ENCODE measurements at places on chromosomes 2 and 18.

DNA sequence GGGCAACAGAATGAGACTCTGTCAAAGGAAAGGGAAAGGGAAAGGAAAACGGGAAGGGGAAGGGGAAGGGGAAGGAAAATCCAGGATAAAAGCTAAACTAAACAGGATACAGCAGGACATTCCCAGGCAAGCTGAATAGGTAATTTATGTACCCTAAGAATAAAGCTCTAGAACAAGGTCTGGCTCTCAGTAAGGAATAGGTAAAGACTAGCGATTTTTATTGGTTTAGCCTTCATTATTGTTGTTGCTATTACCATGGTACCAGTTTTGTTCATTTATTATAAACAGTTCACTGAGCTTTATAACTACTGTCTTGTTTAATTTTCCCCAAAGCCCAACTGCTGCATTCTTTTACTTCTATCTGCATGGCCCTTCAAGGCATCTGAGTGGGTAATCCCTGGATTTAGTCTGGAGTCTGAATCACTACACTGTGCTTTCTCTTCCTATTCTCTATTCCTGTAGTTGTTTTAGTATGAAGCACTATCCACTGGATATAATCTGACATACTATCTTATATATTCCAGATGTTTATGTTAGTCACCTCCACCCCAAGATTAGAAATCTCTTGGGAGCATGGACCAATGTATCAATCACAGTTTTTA is 127.1 kb upstream of the TANK start:
- no peak for DNase-seq

GRCh38 chr2:3354986-3355385 is 22.6 kb downstream of the EIPR1 start:
- no peak for DNase-seq

GRCh38 chr2:172342078-172342477 is 85.3 kb upstream of the ITGA6 start:
- DNase-seq = no peak

- no peak for DNase-seq
Measured at GRCh38 chr18:34583895-34584294, 126.2 kb upstream of the DTNA start.

DNA sequence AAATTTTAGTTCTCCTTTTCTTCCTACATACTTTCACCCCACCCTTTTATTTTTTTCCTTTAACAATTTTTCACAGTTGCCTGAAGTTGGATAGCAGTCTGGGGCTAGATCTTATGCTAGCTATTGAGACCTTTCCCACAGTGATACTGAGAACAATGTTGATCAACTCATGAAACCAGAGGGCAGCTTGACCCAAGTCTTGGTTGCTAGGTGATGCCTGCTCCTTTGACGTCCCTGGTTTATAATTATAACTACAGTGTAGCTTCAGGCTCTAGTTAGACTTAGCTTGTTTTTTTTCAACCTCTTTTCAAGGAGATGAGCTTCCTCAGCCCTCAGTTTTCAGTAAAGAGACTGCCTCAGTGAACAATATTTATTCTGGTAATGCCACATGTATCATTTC is 648.5 kb downstream of the IRS1 start:
- no peak for DNase-seq

DNA sequence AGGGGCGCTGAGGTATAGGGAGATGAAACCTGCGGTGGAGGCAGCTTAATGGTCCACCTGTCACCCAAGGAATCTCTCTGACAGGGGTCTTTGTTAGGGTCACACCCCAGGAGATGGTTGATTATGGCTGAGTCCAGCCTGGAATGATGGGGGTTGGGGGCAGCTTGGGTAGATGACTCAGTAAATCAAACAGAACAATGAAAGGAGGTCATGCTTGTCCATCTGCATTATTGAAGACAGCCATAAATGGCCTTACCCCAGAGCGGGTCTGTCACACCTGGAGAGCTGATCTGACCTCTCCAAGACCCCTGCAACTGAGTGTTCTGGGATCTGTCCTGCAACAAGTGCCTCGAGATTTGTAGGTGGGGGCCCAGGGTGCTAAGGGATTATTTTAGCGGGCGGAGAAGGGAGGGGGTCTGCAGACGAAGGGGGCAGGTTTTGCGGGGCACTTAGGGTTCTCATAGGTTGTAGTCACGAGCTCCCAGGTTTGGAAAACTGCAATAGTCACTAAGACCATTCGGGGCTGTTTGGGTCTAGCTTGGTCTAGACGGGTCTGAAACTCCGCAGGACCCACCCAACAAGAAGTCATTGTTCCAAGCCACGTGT is 771 bp upstream of the IGFBP2 start:
- DNase-seq = no peak

DNA sequence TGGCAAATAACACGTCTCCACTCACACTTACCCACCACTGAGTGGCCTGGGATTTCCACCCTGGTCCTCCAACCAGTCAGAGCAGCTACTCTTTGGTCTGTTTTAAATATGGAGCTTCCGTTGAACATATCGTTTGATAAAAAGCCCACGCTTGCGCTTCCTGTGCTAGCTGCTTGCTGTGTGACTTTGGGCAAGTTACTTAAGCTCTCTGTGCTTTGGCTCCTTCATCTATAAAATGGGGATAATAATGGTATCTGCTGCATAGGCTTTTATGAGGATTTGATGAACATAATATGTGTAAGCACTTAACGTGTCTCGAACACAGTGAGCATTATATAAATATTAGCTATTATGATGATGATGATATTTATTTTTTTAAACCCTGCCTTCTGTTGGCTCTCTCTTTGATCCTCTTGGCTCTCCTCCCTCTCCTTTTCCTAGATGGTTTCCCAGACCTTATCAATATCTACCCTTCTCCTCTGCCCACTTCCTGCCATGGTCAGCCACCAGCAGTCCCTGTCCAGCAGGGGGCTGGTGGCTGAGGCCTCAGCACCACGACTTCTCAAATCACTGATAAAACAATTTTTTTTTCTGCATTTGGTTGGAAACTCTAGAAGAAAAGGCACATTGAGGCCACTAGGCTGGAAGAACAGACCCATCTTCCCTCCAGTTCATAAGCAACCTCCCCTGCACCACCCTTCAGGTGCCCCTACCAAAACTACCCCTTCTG is 191.9 kb downstream of the LOXHD1 start:
- DNase-seq = no peak

GRCh38 chr18:37665346-37665745 is 99.7 kb upstream of the CELF4 start:
- no peak for DNase-seq

DNA sequence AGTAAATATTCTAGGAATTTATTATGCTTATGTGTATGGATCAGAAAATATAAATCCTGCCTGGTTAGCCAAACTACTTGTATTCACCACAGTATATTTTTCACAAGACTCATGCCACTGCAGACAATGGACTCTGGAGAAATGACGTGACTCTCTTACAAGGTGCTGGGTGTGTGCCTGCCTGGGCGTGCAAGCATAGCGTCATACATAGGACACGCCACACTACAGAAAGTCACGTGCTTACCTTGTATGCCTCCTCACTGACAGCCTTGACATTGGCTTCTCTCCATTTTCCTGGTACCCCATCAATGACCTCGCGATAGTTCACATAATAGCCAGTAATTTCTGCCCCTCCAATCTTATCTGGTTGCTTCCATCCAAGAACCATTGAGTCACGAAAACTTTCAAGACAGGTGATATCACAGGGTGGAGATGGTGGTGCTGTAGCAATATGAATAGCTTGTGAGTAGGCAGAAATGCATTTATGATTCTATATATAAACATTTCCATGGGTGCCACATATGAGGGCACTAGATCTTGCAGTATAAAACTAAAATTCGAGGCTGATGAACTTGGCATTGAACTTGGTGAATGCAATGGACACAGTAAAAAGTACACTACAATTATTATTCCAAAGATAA is 93.2 kb downstream of the MYOM1 start:
- DNase-seq = no peak

DNA sequence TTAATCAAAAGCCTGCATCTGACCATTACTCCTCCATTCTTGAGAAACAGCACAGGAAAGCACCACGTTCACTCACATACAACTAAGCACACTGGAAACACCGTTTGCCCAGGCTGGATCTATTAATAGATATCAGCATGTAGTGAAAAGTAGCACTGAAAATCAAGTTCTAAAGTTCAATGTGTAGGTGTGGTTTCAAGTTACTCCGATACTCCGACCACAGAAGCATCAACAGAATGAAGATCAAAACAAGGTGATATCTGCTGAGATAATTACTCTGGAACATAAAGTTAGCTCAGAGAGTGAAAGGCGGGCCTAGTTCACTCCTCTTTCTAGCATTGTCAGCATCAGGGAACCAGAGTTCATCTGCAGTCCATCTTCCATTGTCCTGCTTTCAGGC is 1367.4 kb upstream of the ACVR2A start:
- no peak for DNase-seq

DNA sequence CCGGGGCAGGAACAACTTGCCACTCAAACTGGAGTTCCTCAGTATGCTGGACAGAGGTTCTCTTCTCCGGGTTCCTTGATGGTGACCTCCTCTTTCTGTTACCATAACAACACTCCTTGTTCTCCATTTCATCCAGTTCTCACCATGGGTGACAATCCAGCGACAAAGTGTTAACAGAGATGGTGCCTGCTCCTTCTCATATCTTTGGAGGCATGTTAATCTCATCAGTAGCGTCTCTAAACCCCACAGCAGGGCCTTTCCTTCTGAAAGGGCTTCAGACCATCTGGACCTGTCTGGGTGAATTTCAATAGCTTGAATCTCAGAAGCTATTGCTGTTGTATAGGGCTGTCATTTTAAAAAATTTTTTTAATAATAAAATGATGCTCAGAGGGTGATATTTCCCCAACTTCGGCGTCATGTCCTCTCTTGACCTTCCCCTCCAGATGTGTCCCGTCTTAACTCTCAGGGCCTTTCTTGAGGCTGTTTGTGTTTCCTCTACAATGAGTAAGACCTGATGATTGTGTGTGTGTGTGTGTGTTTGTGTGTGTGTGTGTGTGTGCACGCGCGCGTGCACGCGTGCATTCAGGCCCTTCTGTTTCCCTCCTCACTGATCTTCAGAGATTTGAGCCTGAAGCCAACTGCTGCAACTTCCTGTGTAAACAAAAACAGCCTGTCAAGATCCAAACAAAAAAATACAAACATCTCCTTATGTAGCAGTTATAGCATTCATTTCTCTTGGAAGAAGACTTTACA is 24.3 kb upstream of the CETN1 start:
- DNase-seq = no peak

DNA sequence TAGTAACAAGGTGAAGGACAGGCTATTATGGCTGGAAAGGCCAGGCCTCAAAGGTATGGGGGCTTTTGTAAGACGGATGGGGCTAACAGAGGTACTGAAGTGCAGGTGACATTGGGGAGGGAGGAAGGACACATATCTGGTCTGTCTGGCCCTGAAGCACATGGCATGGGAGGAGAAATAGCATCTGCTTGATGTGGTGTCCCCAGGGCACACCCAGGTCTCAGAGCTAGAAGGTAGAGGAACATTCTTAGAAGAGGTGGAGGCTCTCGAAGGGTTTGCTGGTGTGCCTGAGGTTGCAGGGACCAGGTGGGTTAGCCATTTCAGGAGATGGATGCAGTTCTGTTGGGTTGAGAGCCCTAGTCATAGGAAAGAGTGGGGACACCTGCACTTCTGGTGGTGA is 9.5 kb downstream of the RALB start:
- no peak for DNase-seq

- DNase-seq = no peak
Measured at GRCh38 chr18:3970929-3971328, 484.2 kb downstream of the DLGAP1 start.

DNA sequence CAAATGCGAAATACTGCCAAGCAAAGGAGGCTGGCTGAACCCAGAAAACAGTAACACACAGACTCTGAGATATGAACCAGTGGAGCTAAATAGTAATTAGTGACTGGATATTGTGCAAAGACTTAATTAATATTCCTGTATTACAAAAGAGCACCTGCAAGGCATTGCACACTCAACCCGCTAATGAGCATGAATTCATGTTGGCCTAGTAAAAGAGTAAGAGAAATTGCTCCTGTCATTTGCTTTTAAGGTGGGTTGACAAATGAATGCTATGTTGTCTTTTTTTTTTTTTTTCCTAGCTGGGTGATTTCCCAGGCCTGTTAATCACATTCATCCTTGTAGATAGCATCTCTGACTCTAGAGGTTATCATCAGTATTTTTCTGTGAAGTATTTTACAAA is 87.0 kb upstream of the CERS6 start:
- DNase-seq = no peak

GRCh38 chr2:225122583-225123486 is 80.6 kb upstream of the DOCK10 start:
- DNase-seq = no peak

GRCh38 chr2:154158101-154158500 is 286.4 kb downstream of the GALNT13 start:
- DNase-seq = no peak

DNA sequence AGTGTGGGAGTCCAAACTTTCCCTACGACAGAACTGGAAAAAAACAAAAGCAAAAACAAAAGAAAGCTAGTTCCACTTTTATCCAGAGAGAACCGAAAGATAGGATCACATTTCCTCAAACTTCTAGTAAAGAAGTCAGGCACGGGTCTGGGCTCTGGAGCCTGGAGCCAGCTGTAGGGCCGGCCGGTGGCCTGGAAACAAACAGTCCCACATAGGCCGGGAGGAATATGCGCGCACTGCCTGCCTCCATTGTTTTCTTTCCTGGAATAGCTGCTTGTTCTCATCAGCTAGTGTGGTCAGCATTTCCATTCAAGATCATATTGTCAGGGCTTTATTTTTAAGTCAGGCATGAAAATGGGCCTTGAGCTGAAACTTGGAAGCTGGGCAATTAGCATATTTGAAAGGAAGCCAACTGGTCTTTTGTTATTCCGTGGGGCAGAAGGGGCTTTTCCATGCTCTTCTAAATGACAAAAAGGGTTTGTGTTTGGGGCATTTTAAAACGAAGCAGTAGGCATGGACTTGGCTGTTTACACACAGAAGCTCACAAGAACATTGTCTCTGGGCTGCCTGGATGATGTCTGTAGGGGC is 58.7 kb upstream of the RFX8 start:
- no peak for DNase-seq

DNA sequence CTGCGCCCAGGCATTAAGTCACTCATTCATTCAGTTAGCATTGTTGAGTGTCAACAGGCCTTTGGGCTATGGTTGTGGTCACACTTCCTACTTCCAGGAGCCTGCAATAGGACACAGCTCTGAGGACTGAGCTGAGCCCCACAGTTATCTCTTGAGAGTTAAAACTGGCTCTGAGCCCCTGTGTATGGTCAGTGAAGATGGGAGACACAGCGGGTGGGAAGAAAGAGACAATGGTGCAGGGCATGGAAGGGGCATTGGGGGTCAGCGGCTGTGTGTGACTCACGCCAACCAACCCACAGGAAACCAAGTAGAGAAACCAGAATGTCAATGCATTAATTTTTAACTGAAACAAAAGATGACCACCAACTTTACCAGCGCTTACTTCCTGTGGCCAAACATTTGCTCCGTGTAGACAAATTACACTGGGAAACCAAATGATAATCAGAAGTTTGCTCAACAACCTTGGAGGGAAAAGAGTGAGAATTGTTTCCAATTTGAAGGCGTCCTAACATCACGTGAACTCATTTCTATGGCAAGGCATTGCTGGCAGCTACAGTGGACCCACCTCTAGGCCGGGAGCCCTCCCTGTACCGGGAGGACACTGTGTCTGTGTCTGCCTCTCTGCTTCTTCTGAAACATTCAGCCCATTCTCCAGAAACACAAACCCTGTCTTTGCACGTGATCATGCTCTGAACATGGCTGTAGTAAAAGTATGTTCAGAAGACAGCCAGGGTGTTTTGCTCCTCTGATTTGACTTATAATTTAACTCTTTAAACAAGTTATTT is 212.0 kb upstream of the ID2 start:
- no peak for DNase-seq

- no peak for DNase-seq
Measured at GRCh38 chr18:48629730-48630324, 91.0 kb downstream of the CTIF start.

GRCh38 chr2:41737888-41738287 is 309.9 kb upstream of the PKDCC start:
- DNase-seq = no peak

Data from stimulated activated CD4-positive, alpha-beta T cell treated with anti-CD3 and anti-CD28 coated beads, TNF-alpha, amount 100 ng/mL, for 4 hours (primary cell).